ENCODE measurements at places on chromosomes 1 and 21. TPM values are rescaled to one million over a fixed set of nuclear protein-coding genes. Genes with fewer than 3 reads are reported as not detected.

Gene GPATCH2
- 11.3 TPM for total RNA-seq

Gene LIPI
- not detected for total RNA-seq

- no peak for DNase-seq
Observed at GRCh38 chr1:221543529-221544120, 198.3 kb downstream of the DUSP10 start.

DNA sequence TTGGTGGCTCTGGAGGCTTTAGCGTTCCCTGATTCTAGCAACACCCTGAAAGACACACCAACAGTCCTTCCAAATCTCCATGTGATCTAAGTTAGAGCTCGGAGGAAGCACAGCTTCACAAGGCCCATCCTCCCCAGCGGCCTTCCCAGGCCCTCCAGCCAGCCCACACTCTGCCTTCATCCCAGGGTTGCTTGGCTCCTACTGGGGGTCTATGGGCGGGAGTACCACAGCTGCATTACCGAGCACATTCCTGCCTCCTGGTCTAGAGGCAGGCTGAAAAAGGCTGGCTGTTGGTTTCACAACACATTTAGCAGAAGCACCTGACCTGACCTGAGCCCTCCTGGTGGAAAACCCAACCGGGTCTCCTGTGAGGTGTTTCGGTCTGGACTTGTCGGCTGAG is 54.7 kb upstream of the TRIM67 start:
- DNase-seq, result no peak

GRCh38 chr1:109500941-109501381 is 7.1 kb downstream of the CYB561D1 start:
- no peak for DNase-seq

DNA sequence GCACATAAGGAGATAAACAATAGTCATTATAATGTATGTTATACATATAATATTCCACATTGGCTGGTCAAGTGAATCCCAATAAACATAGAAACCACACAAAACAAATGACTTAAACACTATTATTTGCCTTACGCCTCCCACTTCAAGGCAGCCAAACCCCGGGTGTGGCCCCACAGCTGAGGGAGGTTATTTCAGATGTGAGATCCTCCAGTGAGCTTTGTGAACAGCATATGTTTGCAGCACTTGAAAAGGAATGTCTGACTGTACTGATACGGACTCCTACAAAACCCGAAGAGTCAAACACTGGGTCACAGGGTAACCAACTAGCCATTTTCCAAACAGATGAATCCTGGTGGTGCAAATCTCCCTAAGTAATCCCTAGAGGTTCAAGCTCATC is 27.1 kb upstream of the DISP1 start:
- no peak for DNase-seq

DNA sequence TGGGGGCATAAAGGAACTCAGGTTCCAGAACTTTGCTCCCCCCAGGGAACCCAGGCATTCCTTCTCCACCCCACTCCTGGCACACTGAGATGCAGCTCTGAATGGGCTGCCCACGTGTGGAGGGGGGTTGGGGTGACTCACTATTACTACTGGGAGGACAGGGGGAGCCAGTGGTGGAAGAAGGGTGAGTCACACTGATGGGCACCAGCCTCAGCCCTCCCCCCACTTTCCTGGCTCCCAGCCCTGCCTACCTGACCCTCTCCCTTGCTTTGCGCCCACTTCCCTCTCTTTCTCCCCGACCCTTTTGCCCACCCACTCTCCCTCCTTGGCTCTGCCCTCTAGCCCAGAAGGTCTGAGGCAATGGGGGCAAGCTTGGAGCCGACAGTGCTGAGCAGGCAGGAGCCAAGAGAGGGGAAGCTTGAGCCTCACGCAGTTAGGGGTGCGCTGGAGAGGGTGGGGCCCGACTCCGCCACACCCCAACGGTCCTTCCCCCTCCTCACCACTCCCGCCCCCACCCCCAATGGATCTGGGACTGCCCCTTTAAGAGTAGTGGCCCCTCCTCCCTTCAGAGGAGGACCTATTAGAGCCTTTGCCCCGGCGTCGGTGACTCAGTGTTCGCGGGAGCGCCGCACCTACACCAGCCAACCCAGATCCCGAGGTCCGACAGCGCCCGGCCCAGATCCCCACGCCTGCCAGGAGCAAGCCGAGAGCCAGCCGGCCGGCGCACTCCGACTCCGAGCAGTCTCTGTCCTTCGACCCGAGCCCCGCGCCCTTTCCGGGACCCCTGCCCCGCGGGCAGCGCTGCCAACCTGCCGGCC is at the start of gene LMNA:
LMNA (plus strand) TSS at position 611 of the 818 bp plus-strand sequence. CDS start 208 bp downstream, outside the sequence.
- peak; percentile 95 for DNase-seq

- no peak for DNase-seq
Observed at GRCh38 chr1:111236379-111236778, 8.9 kb downstream of the CHI3L2 start.

DNA sequence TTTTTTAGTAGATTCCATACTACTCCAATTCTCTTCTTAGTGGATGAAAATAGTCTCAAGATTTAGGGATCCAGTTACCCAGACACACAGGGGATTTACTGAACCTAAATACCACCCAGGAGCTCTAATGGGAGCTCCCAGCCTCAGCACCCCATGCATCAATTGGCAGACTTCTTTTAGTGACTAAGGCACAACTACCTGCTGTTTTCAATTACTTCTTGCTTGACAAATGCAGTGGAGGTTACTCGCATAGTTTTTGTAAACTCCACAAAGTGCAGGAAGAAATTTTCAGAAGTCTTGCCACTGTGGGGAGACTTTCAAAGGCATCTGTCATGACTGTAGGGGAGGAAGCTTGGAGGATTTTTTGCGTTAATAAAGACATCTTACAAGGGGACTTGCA is 35.5 kb upstream of the MAP10 start:
- no peak for DNase-seq

Measured in upper lobe of right lung (tissue), 1 donor.